Chondrocyte (in vitro differentiated cells): ENCODE measurements at places on chromosomes 1 and 21.

DNA sequence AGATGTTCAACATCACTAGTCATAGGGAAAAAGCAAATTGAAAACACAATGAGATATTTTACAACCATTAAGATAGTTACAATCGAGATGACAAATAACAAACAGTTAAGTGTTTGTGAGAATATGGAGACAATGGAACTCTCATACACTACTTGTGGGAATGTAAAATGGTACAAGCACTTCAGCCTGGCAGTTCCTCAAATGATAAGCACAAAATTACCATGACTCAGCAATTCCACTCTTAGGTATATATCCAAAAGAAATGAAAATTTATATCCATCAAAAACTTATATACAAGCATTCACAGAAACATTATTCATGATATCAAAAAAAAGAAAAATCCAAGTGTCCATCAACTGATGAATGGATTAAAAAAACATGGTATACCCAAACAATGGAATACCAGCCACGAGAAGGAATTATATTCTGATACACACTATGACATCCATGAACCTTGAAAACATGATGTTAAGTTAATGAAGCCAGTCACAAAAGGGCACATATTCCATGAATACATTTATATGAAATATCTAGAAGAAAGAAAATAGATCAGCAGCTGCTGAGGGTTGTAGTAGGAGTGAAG lies 76.4 kb downstream of the EVI5 start:
- DNase-seq, result no peak

DNA sequence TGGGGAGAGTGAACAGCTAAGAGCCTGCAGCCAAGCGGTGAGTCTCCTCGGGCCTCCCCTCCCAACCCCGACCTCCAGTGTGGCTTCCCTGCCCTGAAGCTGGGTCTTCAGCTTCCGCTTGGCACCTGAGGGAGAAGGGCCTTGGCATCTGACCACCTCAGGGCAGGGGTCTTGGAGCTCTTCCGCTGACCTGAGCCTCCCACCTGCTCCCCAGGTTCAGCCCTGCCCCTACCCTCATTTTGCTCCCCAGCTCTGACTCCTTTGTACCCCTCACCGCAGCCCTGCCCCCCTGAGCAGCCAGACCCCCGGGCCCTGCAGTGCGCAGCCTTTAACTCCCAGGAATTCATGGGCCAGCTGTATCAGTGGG lies 4.9 kb downstream of the ADAMTSL4 start:
- DNase-seq, result peak; percentile 63

- DNase-seq, result no peak
These were observed 195.4 kb downstream of the LMX1A start for GRCh38 chr1:165161130-165161529.

DNA sequence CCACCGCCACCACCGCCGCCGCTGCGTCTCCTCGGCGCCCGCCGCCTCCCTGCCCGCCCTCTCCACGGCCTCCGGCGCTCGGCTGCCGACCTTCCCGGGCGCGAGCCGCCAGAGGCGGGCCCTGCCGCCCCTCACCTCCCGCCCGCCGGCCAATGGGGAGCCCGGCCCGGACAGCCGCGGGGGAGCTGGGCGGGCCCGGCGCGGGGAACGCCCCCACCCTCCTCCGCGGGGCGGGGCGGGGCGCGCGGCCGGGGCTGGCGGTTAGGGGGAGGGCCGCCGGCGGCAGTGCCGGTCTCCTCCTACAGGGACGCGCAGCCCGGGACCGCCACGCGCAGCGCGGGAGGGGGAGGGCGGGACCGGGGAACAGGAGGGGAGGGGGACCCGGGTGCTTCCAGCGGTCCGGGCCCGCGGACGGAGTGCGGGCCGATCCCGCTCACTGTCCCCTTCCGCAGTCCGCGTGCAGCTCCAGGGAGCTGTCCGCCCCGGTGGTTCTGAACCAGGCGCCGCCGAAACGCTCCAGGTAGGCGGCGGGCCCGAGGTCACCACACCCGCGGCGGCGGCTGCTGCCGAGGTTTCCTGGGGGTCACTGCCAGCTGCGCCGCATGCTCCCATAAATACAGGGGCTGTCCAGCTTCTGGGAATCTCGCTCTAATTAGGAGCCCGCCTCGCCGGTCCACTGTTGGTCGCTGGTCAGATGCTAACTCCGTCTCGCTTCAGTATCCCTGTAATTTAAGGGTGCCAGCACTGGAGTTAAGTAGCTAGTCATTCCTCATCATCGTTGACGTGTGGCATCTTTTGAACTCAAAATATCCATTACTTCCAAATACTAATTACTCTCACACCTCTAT lies at the start of gene PGBD5:
TSS of gene PGBD5 (minus strand) at position 87 of the 848 bp plus-strand sequence. CDS start 404 bp downstream, outside the sequence.
- DNase-seq, result peak; percentile 85

DNA sequence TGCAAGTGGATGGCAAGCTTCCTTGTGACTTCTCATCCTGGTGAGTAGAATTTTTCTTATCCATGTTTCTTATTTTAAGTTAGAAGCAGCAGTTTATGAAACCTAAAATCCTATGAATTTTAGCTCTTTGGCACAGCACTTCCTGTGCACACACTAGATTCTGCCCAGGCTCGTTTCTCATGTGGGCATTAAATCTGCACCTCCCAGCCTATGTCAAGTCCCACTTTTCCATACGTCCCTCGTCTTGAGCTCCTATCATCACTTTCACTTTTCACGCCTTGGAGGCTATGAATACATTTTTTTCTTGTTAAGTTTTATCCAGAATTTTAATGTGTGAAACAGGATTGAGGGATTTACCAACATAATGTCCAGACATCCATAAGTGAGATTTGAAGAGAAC lies 142.1 kb downstream of the MRPS6 start:
- DNase-seq, result no peak

- no peak for DNase-seq
These were observed 32.0 kb downstream of the MACO1 start for GRCh38 chr1:25462732-25463131.

- DNase-seq, result no peak
These were observed 54.8 kb upstream of the RCC1 start for GRCh38 chr1:28451011-28451410.

DNA sequence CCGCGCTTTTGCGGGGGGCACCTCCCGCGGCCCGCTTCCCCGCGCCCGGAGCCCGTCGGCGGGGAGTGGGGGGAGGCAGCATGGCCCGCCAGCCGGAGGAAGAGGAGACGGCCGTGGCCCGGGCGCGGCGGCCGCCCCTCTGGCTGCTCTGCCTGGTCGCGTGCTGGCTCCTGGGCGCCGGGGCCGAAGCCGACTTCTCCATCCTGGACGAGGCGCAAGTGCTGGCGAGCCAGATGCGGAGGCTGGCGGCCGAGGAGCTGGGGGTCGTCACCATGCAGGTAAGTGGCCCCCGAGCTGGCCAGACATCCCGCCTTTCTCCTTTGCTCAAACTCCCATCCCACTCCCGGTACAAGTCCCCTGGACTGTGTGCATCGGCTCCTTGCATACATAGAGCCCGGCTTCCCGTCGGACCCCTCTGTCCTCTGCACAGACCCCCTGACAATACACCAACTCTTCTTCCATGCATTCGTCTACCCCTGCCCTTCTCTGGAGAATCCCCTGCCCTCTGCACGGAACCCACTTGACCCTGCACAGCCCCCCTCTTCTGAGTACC lies 812 bp downstream of the CACHD1 start:
- no peak for DNase-seq

DNA sequence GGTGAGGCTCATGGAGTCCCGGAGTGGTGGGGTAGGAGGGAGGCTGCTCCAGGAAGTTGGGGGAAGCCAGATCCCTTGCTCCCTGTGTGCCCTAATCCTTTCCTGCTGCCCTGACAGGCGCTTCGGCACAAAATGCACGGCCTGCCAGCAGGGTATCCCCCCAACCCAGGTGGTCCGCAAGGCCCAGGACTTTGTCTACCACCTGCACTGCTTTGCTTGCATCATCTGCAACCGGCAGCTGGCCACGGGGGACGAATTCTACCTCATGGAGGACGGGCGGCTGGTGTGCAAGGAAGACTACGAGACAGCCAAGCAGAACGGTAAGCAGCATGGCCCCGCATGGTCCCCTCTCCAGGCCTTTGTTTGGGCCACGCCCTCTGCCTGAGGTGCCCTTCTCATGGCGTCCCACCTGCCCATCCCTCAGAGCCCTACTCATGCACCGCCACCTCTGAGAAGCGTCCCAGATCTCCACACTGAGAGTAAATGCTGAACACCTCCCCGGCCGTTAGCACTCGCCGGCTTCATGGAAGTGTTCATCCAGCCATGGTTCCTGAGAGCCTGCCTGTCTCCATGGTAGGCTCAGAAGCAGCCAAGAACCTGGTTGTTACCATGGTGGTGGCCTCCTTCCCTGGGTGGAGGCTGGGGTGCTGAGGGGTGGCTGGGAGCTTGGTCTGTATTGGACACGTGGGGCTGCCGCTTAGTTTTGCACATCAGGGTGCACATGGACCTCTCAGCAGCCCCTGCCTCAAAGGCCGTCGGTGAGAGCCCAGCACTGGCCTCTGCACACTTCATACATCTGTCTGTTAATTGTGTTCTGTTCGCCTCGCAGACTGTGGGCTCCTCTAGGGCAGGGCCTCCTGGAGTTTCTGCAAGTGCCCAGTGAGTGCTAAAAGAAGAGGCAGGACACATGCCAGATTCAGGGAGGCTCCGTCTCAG lies 36.5 kb downstream of the LHX4 start:
- no peak for DNase-seq

GRCh38 chr1:175195281-175195680 lies 2.7 kb upstream of the KIAA0040 start:
- DNase-seq, result no peak
